Stimulated activated CD4-positive, alpha-beta T cell treated with anti-CD3 and anti-CD28 coated beads, TNF-alpha, amount 100 ng/mL, for 1 hour (primary cell): ENCODE measurements at places on chromosomes 3 and 15.

DNA sequence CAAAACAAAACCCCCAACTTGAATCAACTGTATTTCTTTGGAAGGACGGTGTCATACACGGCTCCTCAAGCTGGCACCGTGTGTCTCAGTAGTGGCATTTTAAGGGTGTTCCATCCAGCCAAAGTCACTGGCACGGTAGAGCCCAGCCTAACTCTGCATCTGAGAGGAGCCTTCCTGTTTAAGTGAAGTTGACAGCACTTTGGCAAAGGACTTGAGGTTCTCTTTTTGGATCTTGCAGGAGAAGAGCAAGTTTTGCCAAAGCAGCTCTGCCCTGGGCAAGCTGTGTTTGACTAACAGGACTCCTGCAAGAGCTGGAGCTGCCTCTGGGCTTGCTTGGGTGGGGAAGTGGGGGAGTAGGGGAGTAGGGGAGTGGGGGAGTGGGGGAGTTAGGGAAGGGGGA is 109.6 kb upstream of the FEZF2 start:
- DNase-seq, result no peak

DNA sequence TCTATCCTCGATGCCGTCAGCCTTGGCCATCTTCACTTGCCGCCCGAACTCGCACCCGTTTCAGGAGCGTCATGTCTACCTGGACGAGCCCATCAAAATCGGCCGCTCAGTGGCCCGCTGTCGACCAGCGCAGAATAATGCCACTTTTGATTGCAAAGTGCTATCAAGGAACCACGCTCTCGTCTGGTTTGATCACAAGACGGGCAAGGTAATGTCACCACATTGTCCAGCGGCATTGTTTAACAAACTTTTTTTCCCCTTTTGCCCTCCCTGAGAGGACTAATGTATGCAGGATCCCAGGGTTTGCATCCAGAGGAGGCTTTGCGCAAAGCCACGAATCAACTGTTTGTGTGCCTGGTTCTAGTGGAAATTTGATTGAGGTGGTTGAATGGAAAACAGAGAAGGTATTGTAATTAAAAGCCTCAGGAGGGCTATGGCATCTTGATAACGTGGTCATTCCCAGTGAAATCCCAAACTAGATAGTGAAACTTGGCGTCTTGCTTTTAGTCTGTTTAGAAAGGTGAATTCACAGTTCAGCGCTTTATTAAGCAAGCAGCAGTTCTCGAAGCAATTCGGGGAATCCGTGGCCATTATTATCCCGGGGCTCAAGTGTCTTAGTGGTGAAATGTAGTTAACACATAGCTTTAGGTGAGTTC is 1.7 kb downstream of the SLMAP start:
- DNase-seq, result no peak

GRCh38 chr15:101641129-101641764 is 10.9 kb downstream of the TM2D3 start:
- peak; percentile 49 for DNase-seq

- no peak for DNase-seq
Measured at GRCh38 chr3:61401359-61401758, 150.1 kb upstream of the FHIT start.

GRCh38 chr3:160260587-160261270 is 35.5 kb downstream of the C3orf80 start:
- no peak for DNase-seq

DNA sequence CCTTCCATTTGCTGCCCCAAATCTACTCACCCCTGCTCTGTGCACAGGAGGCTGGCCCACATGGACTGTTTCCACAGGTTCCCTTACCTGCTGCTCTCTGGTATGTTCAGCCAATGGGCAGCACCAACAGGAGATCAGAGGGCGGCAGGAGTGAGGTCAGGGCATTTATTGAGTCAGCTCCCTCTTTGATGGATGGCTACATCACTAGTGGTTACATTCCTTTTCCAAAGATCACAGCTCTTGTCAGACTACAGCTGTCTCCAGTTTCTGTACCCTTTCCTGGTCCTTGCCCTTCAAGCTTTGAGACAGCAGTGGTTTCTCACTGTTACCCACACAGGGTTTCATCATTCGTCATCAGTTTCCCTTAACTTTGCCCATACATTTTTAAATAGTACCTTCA is 325.1 kb downstream of the SUCLG2 start:
- no peak for DNase-seq

- DNase-seq, result no peak
Measured at GRCh38 chr3:124513610-124513997, 216.6 kb upstream of the UMPS start.

GRCh38 chr15:21267671-21268395 is 172.5 kb downstream of the POTEB3 start:
- DNase-seq, result no peak

DNA sequence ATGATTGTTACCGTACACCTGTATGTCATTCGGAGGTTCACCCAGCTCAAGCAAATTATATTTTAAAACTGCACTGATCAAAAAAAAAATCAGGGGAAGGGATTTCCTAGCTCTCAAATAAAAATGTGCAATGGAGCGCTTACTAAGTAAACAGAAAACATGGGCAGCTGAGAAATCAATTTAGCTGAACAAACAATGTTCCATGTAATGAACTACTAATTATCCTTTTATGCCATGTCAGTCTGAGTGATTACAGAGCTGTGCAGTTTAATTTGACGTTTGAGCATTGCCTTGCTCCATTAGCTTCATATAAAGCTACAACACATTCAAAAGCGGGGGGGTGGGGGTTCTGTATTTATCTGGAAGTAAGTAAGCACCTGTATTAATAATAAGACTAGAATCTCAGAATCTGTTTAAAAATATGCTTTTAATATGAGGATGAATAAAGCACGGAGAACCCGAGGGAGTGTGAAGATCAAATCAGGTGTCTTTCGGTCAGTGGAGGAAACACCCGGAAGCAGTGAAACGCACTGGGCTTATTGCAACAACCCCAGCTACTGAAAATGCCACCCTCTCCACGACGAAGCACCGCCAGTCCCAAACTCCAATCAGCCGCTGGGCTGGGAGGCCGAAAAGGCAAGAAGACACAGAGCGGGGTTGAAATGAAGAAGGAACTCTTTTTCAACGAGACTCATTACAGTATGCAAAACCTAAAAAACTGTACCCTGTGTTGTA is 196.5 kb upstream of the ATP11B start:
- no peak for DNase-seq

DNA sequence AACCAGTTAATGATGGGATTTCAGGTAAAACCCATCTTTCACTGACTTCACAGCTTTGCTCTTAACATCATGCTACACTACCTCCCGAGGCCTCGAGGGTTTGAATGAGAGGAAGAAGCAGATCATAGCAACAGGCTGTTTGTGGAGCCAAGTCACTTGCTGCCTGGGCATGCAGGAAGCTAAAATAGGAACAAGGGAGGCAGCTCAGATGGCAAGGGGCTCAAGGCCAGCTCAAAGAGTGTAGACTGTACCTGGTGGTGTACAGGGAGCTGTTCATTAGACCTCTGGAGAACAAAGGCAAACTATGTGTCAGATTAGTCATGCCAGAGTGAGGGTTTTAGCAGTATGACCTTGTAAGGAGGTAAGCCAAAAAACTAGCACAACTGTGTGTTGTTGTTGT is 28.8 kb downstream of the ARRDC4 start:
- DNase-seq, result no peak

- no peak for DNase-seq
Measured at GRCh38 chr15:67049351-67050044, 15.9 kb upstream of the SMAD3 start.

- no peak for DNase-seq
Measured at GRCh38 chr3:105829229-105829628, 39.6 kb downstream of the CBLB start.

- DNase-seq, result no peak
Measured at GRCh38 chr3:122066331-122067213, 11.4 kb downstream of the CD86 start.

DNA sequence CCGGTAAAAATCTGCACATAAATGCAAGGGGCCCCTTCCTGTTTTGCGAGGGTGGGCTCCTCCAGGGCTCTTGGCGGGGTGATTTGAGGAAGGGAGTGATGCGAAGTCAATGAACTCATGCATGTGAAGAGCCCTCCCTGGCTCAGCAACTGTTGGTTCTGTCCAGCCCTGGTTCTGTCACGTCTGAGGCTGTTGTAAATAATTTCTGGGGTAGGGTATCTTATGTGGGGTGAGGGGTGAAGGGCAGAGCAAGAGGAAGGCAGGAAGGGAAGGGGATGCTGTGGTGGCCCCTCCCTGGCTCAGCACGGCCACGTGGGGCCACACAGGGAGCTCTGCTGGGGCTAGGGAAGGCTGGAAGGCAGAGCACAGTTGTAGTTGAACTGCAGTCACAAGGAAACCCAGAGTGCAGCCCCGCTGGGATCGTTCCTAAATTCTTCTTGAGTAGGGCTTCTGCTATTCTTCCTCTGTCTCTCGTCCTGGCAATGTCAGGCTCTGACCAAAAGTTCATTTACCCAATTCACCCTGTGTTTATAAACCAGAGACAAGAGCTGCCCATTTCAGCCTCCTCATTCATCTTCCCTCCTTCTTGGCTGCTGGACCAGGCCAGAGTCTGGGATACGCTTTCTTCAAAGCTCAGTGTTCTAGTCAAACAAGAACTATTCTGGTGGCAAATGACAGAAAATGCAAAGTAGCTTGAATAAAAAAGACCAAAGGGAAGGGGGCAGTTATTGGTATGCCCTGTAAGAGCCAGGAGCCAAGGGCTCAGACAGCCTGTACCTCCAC is 14.8 kb upstream of the TOPBP1 start:
- DNase-seq, result no peak

GRCh38 chr3:19881036-19881435 is 53.0 kb downstream of the EFHB start:
- DNase-seq, result no peak

GRCh38 chr3:8784676-8785435 is 15.4 kb upstream of the OXTR start:
- no peak for DNase-seq

DNA sequence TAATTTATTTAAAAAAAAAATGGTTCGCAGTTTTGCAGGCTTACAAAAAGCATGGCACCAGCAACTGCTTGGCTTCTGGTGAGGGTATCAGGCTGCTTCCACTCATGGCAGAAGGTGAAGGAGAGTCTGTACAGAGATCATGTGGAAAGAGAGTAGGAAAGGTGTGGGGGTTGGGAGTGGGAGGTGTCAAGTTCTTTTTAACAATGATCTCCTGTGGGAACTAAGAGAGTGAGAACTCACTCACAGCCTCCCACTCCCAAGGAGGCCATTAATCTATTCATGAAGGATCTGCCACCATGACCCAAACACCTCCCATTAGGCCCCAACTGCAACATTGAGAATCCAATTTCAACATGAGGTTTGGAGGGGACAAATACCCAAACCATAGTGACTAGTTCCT is 21.1 kb upstream of the ACTL6A start:
- no peak for DNase-seq

- DNase-seq, result no peak
Measured at GRCh38 chr3:33145221-33145900, 31.5 kb downstream of the CRTAP start.

- no peak for DNase-seq
Measured at GRCh38 chr3:36201546-36201945, 178.8 kb upstream of the STAC start.

GRCh38 chr15:65054333-65055200 is 9.4 kb downstream of the SLC51B start:
- DNase-seq, result no peak

- DNase-seq, result no peak
Measured at GRCh38 chr15:64017591-64018163, 28.6 kb downstream of the DAPK2 start.

DNA sequence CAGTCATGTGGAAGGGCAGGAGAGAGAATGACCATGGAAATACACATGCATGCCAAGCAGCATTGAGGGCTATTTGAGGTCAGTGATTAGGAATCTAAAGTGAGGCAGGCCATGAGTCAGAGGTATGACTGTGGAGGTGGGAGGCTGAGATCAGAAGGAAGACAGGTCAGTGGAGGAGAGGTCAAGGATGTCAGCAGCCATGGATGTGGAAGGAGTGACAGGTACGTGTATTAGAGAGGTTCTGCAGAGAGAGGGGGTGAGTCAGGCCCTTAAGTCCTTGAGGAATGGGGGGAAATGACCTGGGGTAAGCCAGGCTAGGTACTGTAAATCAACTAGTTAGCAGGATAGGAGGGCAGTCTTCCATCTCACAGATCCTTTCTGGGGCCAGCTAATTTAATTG is 166.6 kb downstream of the ANO10 start:
- no peak for DNase-seq

DNA sequence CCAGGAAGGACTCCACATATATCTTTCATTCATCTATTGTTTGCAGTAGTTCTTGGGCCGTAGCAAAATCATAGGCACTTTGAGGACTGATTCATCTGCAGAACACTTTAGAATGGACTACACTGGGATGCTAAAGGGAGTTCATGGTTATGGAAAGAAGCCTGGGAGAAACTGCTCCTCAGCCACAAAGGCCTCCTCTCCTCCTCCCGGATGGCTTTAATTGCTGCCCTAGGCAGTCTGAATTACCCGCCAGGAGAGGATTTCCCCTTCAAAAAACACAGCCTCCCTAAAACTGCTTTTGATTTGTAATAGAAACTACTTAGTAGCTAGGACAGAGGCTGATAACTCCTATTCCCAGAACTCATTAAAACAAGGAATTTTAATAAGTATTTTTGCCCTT is 4.6 kb downstream of the TMEM266 start:
- DNase-seq, result no peak

GRCh38 chr3:120057626-120058025 is 36.6 kb downstream of the GSK3B start:
- no peak for DNase-seq
